ENCODE measurements at places on chromosomes 11 and 22.

GRCh38 chr11:10749476-10749875, 1.6 kb upstream of the CTR9 start:
- no peak for DNase-seq

GRCh38 chr11:103358251-103358650, 249.0 kb downstream of the DYNC2H1 start:
- DNase-seq: no peak

DNA sequence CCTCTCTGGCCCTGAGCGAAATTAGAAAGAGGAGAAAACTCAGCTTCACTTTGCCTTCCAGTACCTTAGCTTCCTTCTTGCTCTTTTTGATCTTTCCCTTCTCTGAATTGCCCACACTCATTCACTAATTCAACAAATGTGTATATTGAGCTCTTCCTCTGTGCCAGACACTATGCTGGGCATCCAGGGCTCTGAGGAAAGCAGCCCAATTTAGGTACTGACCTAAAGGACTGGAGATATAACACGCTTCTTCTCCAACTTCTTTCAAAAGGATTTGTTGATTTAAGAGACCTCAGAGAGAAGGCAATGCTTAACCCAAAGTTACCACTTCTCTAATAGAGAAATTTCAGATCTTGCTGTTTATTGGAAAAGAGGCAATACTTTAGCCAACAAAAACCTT, 103.6 kb downstream of the TMPRSS5 start:
- no peak for DNase-seq

DNA sequence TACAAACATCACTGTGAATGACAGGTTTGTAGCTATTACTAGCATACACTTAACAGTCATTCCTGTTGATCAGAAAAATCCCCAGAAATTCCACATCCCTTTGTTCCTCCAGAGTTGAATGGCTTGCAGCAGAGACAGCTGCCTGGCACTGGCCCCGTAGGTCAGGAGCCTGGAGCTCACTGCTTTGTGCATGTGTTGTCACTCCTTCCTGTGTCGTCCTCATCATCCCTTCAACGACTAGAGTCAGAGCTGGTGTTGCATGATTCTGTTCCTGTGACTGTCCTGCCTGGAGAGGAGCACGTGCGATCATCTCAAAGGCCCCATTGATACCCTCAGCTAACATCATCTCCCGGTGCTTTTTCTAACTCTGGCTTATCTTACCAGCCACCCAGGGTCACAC, 58.3 kb downstream of the LDLRAD3 start:
- DNase-seq: no peak

- no peak for DNase-seq
Measured at GRCh38 chr11:34382532-34383276, 24.9 kb upstream of the ABTB2 start.

DNA sequence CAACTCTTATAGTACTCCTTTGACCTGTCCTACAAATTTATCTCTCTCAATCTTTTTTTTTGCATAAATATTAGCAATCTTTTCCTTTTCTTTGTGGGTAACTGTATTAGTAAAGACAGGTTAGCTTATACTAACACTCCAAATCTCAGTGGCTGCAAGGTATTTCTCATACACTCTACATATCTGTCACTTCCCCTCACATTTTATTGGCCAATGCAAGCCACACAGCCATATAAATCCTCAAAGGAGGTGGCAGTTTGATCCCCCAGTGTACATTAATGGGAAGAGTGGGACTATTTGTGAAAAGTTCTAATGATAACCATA, 42.6 kb upstream of the EED start:
- no peak for DNase-seq

- DNase-seq: no peak
Measured at GRCh38 chr11:67398661-67399563, 2.7 kb downstream of the PPP1CA start.

Measured in NCI-H774 (cell line).